Stimulated activated CD4-positive, alpha-beta T cell treated with anti-CD3 and anti-CD28 coated beads, TNF-alpha, amount 100 ng/mL, for 48 hours (primary cell): ENCODE measurements at places on chromosomes 1 and 21.

DNA sequence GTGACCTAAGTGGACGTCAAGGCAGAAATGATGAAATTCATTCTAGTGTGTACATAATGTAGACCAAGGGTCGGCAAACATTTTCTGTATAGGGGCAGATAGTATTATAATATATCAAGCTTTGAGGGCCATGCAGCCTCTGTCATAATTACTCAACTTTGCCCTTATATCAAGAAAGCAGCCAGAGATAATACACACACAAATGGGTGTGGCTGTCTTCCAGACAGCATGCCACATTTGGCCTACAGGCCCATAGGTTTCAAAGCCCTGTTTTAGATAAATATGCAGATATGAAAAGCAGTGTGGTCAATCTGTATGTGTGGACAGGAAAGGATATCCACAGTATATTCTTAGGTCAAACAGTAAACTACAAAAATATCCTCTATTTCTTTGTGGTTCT is 320.1 kb upstream of the FMN2 start:
- no peak for DNase-seq

DNA sequence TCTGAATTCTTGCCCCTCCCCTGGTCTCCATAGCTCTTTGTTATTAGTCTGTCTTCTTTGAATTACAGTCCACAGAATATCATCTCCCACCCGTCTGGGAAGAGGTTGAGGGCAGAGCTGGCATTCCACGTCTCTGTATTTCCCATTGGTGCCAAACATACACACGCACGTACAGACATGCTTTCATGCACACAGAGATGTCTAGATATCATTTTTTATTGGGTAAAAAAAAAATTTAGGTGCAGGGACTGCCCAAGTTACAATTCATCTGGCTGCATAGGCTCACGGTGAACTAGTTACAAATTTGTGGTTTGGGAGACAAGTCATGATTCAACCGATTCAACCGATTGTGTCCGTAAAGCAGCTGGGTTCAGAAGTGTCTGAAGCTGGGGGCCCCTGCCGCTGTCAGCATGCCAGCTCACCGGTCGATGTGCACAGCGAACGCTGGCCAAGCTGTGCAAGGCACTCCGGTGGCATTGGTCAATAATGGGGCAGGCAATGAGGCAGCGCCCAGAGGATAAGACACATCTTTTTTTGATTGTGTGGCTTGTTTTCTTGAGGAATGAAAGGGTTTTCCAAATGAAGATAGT is 73.7 kb downstream of the KCNN3 start:
- DNase-seq: no peak

DNA sequence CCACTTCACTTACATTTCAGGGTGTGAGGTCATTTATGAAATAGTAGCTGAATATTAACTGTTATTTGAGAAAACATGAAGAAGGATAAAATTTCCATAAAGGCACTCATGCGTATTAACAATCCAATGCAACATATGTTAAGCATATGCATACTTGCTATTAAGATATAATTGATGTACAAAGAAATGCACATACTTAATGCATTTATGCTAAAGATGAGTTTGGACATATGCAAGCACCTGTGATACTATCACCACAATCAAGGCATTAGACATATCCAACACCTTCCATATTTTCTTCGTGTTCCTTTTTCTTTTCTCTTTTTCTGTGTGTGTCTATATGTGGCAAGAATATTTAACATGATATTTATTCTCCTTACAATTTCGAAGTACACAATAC is 464.8 kb upstream of the BRINP3 start:
- no peak for DNase-seq

DNA sequence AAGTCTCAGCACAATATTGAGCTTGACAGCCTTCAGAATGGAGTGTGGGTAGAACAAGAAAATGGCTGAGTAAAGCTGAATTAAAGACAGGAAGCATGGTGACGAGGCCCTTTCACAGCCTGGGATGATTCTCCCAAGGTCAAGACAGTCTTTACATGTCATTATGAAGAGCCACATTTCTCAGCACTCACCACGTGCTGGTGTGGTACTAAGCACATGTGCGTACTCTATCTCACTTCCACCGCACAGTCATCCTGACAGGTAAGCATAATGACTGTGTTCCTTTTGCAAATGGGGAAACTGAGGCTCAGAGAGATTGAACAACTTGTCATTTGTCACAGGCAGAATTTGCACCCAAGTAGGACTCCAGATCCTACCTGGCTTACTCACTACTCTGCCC is 92.8 kb upstream of the COA6 start:
- DNase-seq: no peak

- DNase-seq: no peak
Observed at GRCh38 chr1:23521588-23521987, 9.4 kb downstream of the E2F2 start.

GRCh38 chr1:31727195-31727594 is 23.4 kb upstream of the COL16A1 start:
- no peak for DNase-seq

DNA sequence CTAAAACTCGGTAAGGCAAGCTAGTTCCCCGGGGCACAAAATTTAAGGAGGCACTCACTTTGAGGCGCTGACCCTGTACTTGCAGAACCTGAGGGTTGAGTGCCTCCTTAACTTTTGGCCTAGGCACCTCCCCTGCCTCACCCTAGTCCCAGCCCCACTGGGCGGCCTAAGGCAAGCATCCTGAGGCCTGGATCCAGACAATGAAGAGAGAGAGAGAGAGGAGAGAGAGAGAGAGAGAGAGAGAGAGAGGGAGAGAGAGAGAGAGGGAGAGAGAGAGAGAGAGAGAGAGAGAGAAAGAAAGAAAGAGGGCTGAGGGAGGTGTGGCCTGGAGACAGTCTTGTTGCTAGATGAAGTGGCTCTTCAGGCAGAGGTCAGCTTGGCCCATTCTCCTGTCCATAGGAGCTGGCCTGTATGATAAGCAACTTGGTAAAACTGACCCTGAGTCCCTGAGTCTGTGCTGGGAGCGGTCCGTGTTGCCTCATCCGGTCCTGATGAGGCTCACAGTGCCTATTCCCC is 7.4 kb upstream of the LRRN2 start:
- DNase-seq: no peak

DNA sequence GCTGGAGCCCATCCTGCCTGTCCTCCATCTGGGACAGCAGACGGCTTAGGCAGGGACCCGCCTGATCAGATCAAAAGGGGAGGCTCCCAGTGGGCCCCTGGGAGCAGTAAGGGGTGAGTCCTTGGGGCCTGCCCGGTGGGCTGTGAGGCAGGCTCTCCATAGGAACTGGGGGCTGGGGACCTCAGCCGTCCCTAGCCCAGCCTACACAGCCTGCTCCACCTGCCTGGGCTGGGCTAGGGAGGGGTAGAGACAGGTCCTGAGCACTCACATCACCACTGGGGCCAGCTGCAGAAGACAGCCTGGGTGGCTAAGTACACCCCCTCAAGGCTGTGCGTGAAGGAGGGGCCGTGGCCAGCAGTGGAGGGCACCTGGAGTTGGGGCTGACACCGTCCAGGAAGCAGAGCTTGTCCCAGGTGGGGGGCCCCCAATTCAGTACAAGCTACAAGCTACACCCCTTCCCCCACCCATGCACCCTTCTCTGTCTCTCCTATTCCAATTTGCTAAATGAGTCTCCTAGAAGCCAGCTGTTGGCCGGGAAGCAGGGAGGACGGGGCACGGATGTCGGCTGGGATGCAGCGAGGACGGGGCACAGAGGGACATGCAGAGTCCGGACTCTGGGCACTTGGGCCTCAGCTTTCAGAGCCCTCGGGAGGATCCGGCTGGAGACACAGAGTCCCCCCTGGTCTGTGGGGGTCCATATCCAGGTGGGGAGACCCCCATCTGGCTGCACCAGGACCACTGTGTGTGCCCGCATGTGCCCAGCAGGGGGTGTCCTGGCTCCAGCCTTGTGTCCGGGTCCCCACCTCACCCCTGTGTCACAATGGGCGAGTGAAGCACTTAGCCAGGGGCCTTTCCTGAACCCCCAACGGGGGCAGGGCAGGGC is 1.7 kb downstream of the ISG15 start:
- DNase-seq: no peak

DNA sequence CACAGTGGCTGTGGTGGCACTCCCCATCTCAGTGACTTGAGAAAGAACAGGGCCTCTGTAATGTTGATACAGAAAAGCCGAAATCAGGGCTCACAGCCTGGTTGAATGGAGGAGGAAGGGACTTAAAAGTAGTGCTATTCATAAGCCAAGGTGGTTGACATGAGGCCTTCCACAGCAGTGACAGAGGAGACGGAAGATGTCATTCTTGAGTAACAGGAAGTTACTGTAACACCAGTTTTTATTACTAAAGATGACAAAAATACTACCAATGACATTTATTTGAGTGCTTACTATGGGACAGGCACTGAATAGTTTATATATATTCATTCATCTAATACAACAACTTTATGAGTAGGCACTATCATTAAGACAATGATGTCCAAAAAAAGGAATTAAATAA is 52.8 kb upstream of the GNG12 start:
- no peak for DNase-seq

DNA sequence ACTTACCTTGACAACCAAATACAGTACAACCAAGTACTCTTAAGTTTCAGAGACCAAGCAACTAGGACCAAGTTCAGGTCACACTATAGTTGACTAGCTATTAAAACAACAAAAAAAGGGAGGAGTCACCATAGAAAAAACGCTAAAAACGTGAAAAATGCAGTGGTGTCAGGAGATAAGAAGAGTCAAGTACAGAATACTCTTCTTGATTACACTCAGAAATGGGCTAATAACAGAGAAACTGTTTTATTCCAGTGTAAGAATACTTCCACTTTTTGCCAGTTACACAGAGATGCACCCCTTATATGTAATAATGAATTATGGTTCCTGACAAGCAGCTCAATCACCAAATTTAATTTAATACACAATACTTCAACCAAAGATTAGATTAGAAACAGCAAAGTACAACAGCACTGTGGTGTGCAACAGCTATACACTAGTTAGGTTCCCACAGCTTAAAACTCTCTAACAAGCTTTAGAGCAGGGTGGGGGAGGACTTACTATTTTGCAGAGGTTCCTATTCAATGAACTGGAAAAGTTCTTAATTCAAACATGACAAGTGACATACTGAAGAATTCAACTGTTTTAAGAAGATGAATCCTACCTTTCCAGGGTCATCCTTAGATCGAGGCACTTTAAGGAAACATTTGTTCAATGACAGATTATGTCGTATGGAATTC is 70.4 kb downstream of the FOXJ3 start:
- no peak for DNase-seq

DNA sequence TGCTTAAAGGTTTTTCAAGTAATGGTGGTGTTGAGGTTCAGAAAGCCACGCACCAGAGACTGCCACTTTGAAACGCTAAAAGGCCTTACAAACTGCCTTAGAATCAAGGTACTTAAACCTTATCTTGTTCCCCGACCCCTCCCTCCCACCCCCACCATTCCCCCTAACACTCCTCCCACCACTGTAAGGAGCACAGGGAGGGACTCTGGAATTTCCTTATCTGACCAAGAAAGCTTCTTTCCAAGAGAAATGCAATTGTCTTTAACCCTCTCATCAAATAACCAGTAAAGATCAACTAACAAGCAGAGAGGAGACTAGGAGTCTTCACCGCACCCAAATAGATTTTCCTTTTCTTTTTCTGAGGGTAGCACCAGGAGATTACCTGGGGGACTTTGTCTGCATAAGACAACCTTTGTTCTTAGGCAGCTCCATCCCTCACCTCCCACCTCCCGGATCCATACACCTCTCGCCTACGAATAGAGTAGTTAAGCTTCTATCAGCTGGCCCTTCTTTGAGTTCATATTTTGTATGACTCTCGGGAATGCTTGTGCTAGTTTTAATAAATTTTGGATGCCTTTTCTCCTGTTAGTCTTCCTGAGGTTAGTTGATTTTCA is 137.7 kb upstream of the ADGRL2 start:
- DNase-seq: no peak

DNA sequence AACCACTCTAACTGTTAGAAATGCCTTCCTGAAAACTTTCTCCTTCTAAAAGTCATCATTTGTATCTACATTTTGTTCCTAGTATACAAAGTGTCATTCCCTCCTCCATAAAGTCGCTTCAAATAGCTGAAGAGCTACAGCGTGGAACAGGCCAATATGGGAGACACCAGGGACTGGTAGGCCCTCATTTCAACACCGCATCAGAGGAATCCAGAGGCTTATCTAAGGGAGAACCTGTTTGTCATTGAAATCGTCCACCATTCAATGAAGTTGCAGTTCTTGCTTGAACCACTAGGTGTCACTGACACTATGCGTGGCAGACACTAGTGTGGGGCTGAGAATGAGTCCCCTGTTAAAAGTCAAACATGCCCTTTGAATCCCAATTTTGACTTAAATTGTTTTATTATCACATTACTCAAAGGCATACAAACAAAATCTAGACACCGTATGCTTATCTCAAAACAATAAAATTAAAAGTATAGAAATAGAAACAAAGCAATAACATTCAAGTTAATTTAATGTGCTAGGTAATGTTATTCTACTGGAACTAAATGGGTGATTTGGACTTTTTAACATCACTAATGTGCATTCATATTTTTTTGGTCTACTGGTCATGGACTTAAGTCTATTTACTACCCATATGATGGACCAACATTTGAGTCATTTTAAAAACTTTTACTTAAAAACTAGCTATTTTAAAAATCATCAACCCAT is 182.3 kb downstream of the FCRL5 start:
- no peak for DNase-seq

DNA sequence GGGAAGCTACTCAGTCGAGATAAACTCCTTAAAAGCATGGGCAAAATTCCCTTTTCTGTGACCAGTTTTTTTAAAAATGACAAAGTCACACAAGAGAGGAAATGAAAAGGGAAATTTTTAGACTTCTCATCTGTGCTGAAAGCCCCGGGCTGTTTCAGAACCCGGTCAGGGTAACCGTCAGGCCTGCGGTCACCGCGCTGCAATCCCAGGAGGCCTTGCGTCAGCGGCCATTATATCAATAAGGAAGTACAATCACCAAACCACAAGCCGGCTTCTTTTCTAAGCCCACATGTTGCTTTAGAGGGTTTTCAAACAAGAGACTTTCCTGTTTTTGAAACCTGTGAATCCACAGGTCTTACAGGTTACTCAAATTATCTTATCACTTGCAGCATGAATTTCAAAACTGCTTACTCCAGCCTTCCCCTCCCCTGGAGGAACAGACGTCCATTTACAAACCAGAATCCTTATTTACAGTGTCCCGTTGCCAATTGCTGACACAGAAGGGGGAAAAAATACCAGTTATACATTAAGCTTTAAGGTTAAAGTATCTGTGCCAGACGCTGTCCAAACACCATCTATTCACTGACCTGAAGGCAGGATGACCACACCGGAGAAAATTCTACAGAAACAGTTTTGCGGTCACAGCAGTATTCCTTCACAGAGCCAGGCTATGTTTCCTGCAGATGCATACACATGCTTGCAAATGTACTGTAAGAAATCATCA is 165.3 kb downstream of the TOMM20 start:
- DNase-seq: peak; percentile 79
